ENCODE measurements at places on chromosomes 4 and X.

DNA sequence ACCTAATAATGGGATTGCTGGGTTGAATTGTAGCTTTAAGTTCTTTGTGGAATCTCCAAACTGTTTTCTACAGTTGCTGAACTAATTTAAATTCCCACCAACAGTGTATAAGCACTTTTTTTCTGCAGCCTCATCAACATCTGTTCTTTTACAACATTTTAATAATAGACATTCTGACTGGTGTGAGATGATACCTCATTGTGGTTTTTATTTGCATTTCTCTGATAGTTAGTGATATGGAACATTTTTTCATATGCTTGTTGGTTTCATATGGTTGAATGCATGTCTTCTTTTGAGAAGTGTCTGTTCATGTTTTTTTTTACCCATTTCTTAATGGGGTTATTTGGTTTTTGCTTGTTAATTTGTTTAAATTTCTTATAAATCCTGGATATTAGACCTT lies 1718.9 kb downstream of the C4orf33 start:
- no peak for DNase-seq

DNA sequence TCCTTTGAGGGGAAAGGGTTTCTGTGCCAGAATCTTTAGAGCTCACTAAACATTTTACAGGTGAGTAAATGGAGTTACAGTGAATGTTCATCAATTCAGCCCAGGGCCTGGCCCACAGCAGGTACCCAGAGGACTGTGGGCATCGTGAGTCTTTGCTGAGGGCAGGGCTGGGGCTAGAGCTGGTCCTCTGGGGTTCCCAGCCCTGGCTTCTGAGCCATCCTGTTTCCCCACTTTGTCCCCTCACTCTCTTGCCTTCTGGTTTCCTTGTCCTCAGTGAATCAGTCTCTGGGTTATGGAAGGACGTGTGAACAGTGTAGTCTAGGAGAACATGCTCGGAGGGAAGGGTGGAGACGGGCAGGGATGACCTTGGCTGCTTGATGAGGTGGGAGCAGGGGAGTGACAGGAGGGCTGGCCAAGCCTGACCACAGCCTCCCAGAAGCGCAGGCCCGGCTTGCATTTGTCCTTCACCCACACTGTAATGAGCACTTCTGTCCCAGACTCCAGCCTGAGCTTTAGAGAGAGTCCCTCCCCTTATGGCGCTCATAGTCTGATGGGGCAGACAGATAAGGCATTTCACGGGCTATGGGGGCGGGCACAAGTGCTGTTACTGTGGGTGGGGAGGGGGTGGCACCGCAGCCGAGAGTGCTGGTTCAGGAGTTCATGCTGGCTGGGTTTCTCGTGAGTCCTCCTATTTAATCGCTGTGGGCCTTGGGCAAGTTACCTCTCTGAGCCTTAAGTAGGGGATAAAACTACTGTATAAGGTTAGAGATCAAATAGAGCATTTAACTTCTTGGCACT lies 17.3 kb downstream of the TBC1D14 start:
- DNase-seq = no peak

GRCh38 chr4:174157106-174157607 lies 126.3 kb downstream of the FBXO8 start:
- DNase-seq = no peak

GRCh38 chrX:131366407-131366806 lies 77.3 kb upstream of the IGSF1 start:
- DNase-seq = no peak

GRCh38 chrX:119402588-119402987 lies 3.5 kb downstream of the SLC25A43 start:
- no peak for DNase-seq

- DNase-seq = no peak
Observed at GRCh38 chrX:40975951-40976350, 109.3 kb upstream of the USP9X start.
